ENCODE measurements at places on chromosomes 1 and 21.
A peak's percentile ranks its signal among the peaks of the same experiment; 100 is the strongest.

DNA sequence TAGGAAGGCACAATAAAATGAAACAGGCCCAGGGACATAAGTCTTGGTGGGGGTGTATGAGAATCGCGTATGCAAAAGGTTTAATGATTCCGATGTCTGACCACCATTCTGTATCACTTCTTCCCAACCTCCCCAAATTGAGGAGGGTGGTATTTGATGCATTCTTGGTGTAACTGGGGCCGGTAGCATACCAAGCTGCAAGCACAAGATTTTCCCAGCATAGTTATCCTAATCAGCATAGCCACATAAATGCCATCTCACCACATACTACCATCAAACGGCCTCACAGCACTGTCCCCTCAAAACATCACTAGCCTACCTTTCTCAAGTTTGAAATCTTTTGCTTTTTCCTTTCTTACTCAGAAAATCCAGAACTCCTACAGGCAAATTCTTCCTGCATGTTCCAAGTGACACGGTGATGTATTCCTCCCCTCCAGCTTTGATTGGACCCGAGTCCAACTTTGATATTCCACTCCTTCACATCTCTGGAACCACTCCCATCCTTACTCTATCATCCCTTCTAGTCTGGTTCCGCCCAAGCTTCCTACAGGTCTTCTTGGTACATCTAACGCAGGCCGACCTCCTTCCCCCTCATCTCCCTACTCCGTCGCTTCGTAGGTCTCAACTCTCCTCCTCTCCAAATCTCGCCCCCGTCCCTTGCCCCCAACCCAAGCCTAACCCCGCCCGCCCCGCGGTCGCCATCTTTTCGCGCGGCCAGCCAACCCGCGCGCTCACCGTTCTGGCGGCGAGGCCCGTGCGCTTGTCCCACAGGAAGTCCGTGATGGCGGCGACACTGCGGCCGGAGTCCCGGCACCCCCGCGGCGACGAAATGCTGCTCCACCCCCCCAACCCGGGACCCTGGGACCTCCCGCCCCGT, 600 bp downstream of the CLK2 start:
- DNase-seq, result peak; percentile 74

GRCh38 chr1:5921671-5922070, 70.6 kb downstream of the NPHP4 start:
- no peak for DNase-seq

- no peak for DNase-seq
These were observed 166.2 kb upstream of the IVNS1ABP start for GRCh38 chr1:185483217-185483616.

- DNase-seq, result no peak
These were observed 546.8 kb downstream of the RWDD3 start for GRCh38 chr1:95780836-95781235.

DNA sequence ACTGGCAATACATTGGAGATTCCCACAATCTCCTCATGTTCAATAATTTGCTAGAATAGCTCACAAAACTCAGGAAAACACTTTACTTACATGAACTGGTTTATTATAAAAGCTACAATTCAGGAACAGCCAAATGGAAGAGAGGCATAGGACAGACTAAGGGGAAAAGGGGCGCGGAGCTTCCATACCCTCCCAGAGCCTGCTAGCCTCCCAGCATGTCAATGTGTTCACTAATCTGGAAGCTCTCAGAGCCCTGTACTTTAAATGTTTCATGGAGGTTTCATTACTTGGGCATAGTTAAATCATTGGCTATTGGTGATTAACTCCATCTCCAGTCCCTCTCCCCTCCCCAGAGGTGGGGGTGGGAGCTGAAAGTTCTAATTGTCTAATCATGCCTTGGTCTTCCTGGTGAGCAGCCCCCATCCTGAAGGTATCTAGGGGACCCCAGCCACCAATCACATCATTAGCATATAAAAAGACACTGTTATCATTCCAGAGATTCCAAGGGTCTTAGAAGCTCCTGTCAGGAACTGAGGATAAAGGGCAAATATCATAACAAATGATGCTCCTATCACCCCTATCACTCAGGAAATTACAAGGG, 10.9 kb upstream of the DMRTB1 start:
- no peak for DNase-seq

GRCh38 chr1:186953876-186954275, 125.1 kb downstream of the PLA2G4A start:
- no peak for DNase-seq

DNA sequence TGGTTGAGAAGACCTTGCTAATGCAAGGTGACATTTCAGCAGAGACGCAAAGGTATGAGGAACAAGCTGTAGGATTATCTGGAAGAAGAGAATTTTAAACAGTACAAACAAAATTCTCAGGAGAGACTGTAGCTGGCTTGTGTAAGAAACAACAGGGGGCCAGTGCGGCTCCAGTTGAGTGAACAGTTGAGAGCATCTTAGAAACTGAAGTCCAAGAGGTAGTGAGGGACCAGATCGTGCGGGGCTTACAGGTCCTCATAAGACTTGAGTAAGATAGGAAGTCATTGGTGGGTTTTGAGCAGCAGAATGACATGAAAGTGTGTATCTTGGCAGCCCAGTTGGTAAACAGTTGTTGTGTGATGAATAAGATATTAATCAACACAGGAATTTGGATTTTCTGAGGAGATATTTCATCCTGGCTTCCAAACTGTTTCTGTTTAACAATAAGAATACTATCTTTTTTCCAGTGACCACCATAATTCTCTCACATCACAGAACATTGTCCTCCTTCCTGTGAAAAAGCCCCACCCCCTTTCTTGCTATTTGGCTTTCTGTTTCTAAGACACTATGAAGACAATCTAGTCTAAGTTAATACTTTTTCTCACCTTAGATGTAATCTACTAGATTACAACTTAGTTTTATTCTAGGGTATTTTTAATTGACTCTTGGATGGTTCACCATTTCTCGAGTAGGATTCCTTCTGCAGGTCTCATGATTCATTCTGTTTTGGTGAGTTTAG, 62.4 kb downstream of the SASS6 start:
- DNase-seq, result no peak

DNA sequence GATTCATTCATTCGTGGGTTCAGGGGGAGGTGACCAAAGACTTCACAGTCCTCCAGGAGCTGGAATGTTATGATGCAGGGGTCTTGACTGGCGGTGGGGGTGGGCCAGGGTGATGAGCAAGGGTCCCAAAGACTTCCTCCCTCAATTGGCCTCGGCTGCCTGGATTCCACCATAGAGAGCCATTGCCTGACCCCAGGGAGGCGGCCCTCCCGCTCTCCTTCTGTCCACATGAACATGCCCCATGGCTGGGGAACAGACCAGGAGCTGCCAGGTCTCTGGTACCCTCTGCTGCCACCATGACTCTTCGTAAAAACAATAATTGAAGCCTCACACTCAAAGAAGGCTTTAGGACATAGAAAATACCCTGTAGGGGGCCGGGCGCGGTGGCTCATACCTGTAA, 102.5 kb upstream of the CASZ1 start:
- DNase-seq, result no peak

GRCh38 chr1:165240492-165240891, 116.0 kb downstream of the LMX1A start:
- DNase-seq, result no peak

GRCh38 chr1:116356673-116357072, 16.4 kb upstream of the ATP1A1 start:
- no peak for DNase-seq

- no peak for DNase-seq
These were observed 16.6 kb downstream of the HIVEP3 start for GRCh38 chr1:41902159-41902577.

- DNase-seq, result no peak
These were observed 1.7 kb upstream of the PRDM16 start for GRCh38 chr1:3067301-3067670.

- DNase-seq, result no peak
These were observed 90.6 kb downstream of the OBSCN start for GRCh38 chr1:228298471-228298870.

DNA sequence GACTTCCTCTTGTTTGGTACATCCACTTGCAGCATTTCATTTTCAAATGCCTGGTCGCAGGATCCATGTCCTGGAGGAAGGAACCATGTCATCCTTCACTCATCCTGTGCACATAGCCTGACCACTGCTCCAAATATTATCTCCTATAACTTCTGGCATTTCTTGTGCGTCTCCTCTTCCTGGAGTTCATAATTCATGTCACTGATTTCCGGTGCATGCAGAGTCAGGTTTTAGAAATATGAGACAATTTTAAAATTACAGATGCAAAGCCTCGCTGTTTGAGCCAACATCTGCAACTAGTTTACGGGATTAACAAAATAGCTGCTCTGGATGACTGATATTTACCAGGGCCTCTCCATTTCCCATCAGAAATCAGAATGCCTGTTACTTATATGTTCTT, 268.1 kb downstream of the DNM3 start:
- DNase-seq, result no peak

- DNase-seq, result no peak
These were observed 563.0 kb downstream of the LRRIQ3 start for GRCh38 chr1:73635021-73635420.

DNA sequence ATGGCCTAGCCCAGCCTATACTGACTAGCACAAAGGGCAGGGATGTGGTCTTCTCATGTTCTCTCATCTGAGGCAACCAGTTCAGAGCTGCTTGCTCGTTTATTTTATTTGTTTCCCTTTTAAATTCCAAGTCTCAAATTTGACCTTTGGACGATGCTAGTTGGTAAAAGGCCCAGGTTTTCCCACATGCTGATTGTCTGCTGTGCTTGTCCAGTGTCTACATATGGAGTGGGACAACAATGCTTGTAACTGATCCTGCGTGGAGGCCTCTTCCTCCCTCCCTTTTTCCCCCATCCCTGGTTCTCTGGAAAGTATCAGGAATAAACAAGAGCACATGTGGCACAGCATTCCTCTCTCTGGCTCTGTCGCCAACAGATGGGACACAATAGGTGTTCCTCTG, 34.0 kb upstream of the BEND5 start:
- DNase-seq, result no peak

DNA sequence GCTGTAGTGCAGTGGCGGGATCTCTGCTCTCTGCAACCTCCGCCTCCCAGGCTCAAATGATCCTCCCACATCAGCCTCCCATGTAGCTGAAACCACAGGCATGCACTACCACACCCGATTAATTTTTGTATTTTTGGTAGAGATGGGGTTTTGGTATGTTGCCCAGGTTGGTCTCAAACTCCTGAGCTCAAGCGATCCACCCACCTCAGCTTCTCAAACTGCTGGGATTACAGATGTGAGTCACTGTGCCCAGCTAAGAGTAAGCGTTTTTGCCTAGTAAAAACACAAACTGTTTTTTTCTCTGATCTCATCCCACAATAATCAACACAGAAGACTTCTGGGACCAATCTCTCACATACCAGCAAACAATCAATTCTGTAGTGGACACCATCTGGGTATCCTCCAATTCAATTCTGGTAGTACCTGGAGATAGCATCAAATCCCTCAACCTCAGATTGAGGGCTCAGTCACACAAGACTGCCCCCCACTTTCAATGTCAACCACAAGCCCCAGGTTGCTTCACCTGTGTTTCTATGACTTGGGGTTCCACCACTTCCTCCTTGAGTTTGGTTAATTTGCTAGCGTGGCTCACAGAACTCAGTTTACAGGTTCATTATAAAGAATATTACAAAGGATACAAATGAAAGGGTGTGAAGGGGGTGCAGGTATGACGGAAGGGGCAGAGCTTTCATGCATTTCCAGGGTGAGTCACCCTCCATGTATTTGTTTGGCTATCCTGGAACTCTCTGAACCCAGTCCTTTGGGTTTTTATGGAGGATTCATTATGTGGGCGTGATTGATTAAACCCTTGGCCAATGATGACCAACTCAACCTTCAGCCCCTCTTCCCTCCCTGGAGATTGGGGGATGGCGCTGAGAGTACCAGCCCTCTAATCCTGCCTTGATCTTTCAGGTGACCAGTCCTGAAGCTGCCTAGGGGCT, 40.0 kb upstream of the RHOU start:
- DNase-seq, result no peak
